ENCODE measurements at places on chromosomes 13 and 19.

DNA sequence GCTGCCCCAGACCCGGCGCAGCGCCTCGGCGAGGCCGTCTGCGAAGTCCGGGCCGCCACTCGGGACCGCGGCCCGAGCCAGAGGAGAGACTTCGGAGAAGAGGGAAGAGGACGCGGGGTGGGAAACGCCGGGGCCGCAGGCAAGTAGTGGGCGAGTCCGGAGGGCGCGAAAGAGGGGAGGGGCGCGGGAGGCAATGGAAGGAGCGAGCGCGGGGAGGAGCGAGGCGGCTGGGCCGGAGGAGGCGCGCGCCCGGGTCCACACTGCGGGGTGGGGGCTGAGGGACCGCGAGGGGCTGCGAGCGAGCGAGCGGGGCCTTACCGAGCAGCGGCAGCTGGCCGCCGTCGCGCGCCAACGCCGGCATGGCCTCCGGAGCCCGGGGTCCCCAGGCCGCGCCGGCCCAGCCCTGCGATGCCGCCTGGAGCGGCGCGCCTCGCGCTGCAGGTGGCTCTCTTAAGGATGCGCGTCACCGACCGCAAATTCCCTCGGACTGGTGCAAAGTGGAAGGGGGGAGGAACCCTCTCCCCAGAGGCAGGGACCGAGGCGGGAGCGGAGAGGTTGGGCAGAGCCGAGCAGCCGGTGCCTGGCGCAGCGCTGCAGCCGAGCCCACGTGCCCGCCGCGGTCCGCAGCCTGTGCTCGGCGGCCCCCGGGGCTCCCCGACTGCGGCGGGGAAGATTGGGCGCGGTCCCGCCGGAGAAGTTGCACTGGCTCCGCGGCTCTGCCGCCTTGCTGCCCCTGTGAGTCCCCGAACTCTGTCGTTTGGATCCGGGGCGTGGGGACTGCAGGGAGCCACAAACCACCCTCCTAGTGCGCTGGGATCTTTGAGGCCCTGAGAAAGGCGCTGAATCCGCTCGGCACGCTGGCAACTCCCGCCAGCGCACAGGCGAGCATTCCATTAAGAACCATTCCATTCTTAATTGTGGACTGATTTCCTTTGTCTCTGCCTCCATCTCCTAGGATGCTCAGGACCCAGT, at the start of gene FLT3:
FLT3 (minus strand) TSS at position 427 of the 972 bp plus-strand sequence; CDS start at position 361, 66 bp downstream.
- peak; percentile 54 for DNase-seq
- H3K27ac ChIP-seq, result no peak within 1 kb of the TSS
- H3K4me1 ChIP-seq, result peaks cover 9% of the 10 kb centered on the region
- H3K36me3 ChIP-seq, result no peaks in the 10 kb centered on the region
- peaks cover 49% of the 10 kb centered on the region for H3K27me3 ChIP-seq

DNA sequence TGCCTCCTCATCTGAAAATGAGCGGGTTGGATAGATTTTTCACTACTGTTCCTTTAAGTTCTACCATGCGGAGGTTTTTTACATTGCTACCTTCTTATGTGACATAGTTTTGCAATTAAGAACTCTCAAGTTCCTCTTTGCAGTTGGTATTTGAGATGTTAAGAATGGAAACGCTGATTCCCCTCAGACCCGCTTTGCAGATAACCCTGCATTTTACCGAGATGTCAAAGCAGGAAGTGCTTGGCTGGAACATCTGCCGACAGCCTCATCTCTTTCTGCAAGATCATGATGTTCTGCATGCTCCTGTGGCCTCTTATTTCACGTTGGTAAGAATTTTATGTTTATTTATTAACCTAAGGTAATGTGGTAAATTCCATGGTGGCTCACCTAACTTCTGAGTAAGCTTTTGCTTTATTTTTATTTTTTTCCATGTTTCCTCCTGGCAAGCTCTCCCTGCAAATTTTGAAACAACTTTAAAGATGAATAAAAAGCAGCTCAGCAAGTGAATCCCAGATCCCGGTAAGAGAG, 22.5 kb downstream of the PABPC3 start:
- DNase-seq, result no peak
- peaks cover 32% of the 10 kb centered on the region for H3K27me3 ChIP-seq
- H3K27ac ChIP-seq, result no peak overlapping the region
- no peak overlapping the region for H3K4me3 ChIP-seq
- no peaks in the 10 kb centered on the region for H3K36me3 ChIP-seq

DNA sequence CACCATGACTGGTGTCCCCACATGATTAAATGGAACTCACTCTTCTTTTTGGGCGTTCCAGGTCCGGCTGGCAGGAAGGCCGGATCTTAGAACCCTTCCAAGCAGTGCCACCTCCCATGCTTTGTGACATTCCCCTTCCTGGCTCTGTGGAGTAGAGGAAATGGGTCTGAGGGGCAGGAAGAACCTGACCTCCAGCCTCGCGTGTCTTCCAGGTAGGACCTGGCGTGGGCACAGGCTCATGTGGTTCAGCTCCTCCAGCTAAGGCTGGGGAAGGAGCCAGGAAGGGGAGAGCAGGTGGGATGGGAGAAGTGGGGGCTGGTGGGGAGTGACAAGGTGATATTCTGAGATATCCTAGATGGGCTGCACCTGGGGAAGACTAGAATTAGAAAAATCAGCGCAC, 2.1 kb downstream of the TMEM255B start:
- no peak overlapping the region for H3K27ac ChIP-seq
- H3K4me3 ChIP-seq, result no peak overlapping the region
- DNase-seq, result peak; percentile 4

GRCh38 chr13:87536499-87536898, 134.7 kb upstream of the SLITRK5 start:
- no peaks in the 10 kb centered on the region for H3K27me3 ChIP-seq
- no peak for DNase-seq
- no peak overlapping the region for H3K4me3 ChIP-seq
- H3K27ac ChIP-seq, result no peak overlapping the region

GRCh38 chr19:12095111-12095790, 30.7 kb downstream of the ZNF844 start:
- no peak overlapping the region for H3K27ac ChIP-seq
- no peak overlapping the region for H3K4me3 ChIP-seq
- H3K27me3 ChIP-seq, result peaks cover 14% of the 10 kb centered on the region
- no peak for DNase-seq

- H3K27me3 ChIP-seq, result no peaks in the 10 kb centered on the region
- no peaks in the 10 kb centered on the region for H3K36me3 ChIP-seq
- no peak for DNase-seq
- H3K4me3 ChIP-seq, result no peak overlapping the region
- H3K4me1 ChIP-seq, result no peaks in the 10 kb centered on the region
Observed at GRCh38 chr13:90336507-90336906, 1011.0 kb upstream of the MIR17HG start.

DNA sequence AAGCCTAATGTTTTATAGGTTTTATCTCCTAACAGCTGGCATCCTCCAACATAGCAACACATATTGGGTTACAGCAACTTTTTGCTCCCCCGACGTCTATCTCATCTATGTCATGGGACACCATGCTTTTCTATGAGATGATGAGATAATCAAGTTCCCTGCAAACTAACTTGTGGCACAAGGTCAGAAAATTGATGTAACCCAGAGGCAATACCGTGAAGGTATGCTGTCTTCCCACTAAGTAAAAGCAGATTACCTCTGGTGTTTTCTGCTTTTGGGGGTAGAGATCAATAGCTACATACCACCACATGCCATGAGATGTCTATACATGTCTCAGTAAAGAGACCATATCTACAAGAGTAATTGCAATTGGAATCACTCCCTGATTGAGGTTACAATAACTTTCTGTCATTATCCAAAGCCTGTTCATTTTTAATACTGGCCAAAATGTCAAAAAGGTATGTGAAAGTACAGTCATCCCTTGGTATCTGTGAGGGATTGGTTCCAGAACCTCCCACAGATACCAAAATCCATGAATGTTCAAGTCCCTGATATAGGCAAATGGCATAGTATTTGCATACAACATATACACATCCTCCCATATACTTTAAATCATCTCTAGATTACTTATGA, 131.3 kb downstream of the CYSLTR2 start:
- H3K27me3 ChIP-seq, result peaks cover 3% of the 10 kb centered on the region
- no peak overlapping the region for H3K27ac ChIP-seq
- no peak overlapping the region for H3K4me3 ChIP-seq
- H3K4me1 ChIP-seq, result no peaks in the 10 kb centered on the region
- DNase-seq, result no peak

DNA sequence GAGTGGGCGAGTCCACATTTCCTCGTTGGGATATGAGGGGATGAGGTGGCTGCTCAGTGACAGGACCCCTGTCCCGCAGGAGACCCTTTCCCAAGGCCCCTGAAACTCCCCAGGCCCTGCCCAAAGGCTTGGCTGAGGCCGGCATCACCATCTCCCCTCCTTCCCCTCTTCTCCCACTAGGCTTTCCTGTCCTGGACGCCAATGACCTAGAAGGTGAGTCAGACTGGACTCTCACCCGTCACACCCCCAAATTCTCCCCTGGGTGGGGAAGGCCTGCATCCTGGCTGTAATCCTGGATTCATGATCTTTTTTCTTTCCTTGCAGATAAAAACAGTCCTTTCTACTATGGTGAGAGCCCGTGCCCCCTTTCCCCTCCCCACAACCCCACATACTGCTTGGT, 5.3 kb downstream of the FXYD3 start:
- peaks cover 15% of the 10 kb centered on the region for H3K4me1 ChIP-seq
- DNase-seq, result no peak
- H3K27ac ChIP-seq, result no peak overlapping the region

DNA sequence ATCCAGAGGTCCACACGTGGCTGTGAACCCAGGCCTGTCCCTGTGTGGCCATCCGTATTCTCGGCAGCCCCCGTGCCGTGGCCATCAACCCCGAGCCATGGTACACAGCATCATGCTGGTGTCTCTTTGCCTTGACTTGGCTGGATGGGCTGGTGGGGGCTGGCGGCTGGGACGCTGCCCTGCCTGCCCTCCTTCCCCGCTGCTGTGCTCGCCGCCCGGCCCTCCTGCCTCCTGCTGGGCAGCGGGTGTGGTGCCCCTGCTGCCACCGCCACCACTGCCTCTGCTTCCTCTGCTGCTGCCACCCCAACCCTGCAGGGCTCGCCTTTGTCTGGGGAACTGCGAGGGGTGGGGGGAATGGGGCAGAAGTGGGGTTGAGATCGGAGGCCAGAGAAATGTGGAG, 19.7 kb upstream of the EHD2 start:
- no peak overlapping the region for H3K4me3 ChIP-seq
- H3K27me3 ChIP-seq, result no peaks in the 10 kb centered on the region
- DNase-seq, result no peak
- no peaks in the 10 kb centered on the region for H3K4me1 ChIP-seq
- H3K36me3 ChIP-seq, result no peaks in the 10 kb centered on the region

GRCh38 chr19:57872450-57872849, 16.4 kb downstream of the ZNF814 start:
- H3K4me1 ChIP-seq, result no peaks in the 10 kb centered on the region
- H3K27ac ChIP-seq, result no peak overlapping the region
- peaks cover 81% of the 10 kb centered on the region for H3K36me3 ChIP-seq
- DNase-seq, result no peak
- no peak overlapping the region for H3K4me3 ChIP-seq
- no peaks in the 10 kb centered on the region for H3K27me3 ChIP-seq

GRCh38 chr13:26920614-26921355, 160.2 kb upstream of the GPR12 start:
- no peak overlapping the region for H3K4me3 ChIP-seq
- no peak for DNase-seq
- no peaks in the 10 kb centered on the region for H3K36me3 ChIP-seq
- no peaks in the 10 kb centered on the region for H3K4me1 ChIP-seq
- H3K27me3 ChIP-seq, result peaks cover 21% of the 10 kb centered on the region

GRCh38 chr19:55443824-55444480, 852 bp upstream of the SHISA7 start:
- H3K4me3 ChIP-seq, result no peak overlapping the region
- no peak for DNase-seq
- peaks cover 14% of the 10 kb centered on the region for H3K4me1 ChIP-seq
- H3K36me3 ChIP-seq, result no peaks in the 10 kb centered on the region
- peaks cover 56% of the 10 kb centered on the region for H3K27me3 ChIP-seq

DNA sequence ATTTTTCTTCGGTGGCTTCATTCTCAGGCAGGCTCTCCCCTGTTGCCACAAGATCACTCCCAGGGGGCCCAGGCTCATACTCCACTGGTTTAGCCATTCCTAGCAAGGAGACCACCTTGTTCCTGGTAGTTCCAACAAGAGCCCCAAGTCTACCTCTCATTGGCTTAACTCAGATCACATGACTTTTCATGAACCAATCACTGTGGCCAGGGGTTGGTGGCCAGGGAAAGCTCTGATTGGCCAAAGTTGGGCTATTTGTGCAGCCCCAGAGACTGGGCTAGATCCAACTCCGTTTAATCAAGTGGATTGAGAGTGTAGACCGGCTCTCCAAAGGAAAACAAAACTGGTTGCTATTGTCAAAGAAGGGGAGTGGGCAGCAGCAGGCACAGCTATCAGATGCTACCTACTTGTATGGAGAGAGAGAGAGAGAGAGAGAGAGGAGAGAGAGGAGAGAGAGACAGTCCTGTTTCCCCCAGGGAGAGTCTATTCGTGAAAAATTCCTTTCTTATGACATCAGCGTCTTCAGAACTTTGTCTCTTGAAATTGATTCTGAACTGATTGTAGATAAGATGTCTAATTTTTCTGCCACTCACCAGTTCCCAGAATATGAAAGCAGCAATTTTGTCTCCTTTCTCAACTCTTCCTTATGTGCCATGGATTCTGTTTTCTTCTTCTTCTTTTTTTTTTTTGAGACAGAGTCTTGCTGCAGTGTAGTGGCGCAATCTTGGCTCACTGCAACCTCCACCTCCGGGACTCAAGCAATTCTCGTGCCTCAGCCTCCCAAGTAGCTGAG, 5.9 kb downstream of the CEACAM19 start:
- no peaks in the 10 kb centered on the region for H3K27me3 ChIP-seq
- no peak overlapping the region for H3K27ac ChIP-seq
- no peak overlapping the region for H3K4me3 ChIP-seq
- H3K36me3 ChIP-seq, result no peaks in the 10 kb centered on the region
- H3K4me1 ChIP-seq, result no peaks in the 10 kb centered on the region

DNA sequence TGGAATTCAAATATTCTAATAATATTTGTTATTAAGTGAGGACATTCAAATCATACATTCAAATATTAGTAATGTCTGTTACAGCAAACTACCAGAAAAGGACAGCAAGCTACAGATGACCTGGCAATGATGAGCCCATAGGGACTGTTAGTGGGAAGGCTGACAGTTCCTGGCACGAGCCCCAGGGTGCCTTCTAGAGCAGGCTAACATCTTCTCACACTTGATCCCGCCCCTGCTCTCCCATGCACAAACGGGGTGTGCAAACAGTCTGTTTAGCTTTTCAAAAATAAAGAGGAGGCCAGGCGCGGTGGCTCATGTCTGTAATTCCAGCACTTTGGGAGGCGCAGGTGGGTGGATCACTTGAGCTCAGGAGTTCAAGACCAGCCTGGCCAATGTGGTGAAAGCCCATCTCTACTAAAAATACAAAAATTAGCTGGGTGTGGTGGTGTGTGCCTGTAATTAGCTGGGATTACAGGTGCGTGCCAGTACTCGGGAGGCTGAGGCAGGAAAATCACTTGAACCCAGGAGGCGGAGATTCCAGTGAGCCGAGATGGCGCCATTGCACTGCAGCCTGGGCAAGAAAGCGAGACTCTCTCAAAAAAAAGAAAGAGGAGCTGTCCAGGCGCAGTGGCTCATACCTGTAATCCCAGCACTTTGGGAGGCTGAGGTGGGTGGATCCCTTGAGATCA, 9.6 kb upstream of the GARRE1 start:
- H3K4me1 ChIP-seq, result no peaks in the 10 kb centered on the region
- H3K36me3 ChIP-seq, result no peaks in the 10 kb centered on the region
- H3K27me3 ChIP-seq, result no peaks in the 10 kb centered on the region
- no peak overlapping the region for H3K27ac ChIP-seq
